ENCODE measurements at places on chromosomes 12 and 14. TPM values are rescaled to one million over a fixed set of nuclear protein-coding genes. Genes with fewer than 3 reads are reported as not detected.

The SENP1 gene
- polyA plus RNA-seq: 14.8 TPM

DNA sequence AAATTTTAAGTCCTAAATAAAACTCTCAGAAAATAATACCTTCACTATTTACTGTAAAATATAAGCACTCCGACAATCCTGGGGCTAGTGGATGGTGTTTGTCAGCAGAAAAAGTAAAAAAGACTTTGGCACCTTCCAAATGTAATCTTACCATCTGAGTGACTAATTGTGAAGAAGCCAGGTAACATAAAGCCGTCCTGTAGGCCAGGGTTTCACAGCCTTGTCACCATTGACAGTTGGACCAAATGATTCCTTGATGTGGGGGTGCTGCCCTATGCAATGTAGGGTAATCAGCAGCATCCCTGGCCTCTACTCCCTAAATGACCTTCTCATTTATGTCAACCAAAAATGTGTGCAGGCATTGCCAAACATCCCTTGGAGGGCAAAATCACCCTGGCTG lies 87.2 kb downstream of the CAPZA3 start:
- DNase-seq: no peak

DNA sequence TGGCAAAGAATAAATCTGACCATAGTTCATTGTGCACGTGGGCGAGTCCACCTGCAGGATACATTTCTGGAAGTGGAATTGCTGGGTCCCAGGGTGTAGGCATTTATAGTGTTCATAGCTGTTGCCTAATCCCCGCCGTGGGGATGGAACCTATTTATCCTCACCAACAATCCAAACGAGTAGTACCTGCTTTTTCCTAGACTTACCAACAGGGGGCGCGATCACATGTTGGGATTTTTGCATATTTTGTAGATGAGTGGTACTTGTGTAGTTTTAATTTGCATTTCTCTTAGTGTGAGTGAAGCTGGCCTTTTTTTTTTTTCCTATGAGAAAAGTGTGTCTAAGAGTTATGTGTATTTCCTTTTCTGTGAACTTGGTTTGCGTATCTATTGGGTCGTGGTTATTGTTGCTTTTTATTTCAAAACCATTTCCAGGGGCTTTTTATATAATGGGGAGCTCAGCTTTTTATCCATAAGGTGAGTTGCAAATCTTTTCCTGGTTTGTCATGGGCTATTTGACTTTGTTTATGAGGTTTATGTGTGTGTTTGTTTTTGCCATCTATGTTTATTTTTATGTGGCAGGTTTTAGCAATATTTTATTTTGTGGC lies 67.2 kb downstream of the CCDC92 start:
- DNase-seq: no peak

GRCh38 chr12:132124766-132125425 lies 19.2 kb downstream of the DDX51 start:
- DNase-seq: no peak

The KERA gene
- 38.1 TPM for polyA plus RNA-seq

The EPYC gene
- polyA plus RNA-seq: not detected

- no peak for DNase-seq
These were observed 11.0 kb downstream of the ZFC3H1 start for GRCh38 chr12:71652656-71653055.

- DNase-seq: no peak
These were observed 160.1 kb downstream of the BRMS1L start for GRCh38 chr14:35986219-35986573.

DNA sequence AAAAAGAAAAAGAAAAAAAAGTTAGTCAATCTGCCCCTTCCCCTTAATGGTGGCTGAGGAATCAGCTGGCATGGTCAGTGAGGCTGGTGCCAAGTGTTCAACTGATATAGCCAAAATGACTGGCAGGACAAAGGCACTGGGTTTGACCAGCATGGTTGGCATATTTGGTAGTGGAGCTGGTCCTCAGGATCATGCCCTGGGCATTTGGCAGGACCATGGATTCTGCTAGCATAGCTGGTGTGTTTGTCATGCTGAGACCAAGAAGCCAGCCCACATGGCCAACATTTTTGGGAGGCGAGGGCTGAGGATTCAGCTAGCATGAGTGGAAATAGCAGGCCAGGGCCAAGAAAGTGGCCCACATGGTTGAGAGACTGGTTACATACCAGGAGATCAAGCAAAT lies 136.5 kb downstream of the FBXL14 start:
- no peak for DNase-seq

- DNase-seq: no peak
These were observed 332.5 kb downstream of the CEP128 start for GRCh38 chr14:80609055-80609454.

DNA sequence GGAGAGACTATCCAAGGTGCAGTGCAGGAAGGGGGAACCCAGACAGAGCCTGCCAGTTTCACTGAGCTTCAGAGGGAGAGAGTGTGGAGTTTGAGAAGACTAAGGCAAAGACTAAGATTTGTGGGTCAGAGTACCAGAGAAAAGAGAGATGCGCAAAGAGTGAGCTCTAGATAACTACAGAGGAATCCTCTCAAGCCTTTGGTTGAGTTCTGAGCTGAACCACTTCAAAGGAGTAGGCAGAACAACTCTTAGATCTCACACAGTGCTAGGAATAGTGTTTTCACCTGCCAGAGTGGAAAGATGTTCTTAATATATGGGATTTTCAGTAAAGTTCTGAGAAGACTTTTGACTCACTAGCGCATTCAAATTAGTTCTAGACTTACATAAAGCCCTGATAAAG lies 10.7 kb upstream of the M6PR start:
- DNase-seq: no peak

- DNase-seq: no peak
These were observed 8.4 kb upstream of the INF2 start for GRCh38 chr14:104680806-104681688.

- DNase-seq: no peak
These were observed 23.5 kb downstream of the OR6C68 start for GRCh38 chr12:55515696-55516095.

- no peak for DNase-seq
These were observed 250.5 kb upstream of the SOX5 start for GRCh38 chr12:24200010-24200409.

- peak; percentile 48 for DNase-seq
These were observed 9.9 kb downstream of the SAV1 start for GRCh38 chr14:50658203-50658602.

- no peak for DNase-seq
These were observed 73.1 kb upstream of the GPR68 start for GRCh38 chr14:91317381-91318308.

DNA sequence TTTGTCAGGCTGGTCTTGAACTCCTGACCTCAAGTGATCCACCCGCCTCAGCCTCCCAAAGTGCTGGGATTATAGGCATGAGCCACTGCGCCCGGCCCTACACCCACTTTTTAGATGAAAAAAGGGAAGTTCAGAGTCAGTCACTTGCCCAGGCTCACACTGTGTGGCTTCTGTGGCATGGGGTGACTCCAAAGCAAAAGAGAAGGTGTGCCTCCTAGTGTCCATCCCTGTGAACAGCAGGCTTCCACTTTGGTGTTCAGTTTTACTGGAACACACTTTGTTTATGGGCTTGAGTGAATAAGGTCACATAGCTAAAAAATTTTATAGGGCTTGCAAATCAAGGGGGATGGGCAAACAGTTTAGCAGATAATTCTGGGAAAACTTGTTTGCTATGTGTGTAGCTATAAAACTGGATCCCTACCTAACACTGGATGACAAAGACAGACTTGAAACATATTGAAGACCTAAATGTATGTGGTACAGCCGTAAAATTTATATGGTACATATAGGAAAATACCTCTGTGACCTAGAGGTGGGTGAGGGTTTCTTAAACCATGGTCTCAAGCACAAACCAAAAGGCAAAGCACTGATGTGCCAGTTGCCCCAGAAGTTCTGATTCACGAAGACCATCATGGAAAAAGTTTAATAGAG lies 54.9 kb downstream of the EID3 start:
- DNase-seq: peak; percentile 14

GRCh38 chr14:93543766-93544165 lies 113.0 kb downstream of the UNC79 start:
- DNase-seq: no peak

DNA sequence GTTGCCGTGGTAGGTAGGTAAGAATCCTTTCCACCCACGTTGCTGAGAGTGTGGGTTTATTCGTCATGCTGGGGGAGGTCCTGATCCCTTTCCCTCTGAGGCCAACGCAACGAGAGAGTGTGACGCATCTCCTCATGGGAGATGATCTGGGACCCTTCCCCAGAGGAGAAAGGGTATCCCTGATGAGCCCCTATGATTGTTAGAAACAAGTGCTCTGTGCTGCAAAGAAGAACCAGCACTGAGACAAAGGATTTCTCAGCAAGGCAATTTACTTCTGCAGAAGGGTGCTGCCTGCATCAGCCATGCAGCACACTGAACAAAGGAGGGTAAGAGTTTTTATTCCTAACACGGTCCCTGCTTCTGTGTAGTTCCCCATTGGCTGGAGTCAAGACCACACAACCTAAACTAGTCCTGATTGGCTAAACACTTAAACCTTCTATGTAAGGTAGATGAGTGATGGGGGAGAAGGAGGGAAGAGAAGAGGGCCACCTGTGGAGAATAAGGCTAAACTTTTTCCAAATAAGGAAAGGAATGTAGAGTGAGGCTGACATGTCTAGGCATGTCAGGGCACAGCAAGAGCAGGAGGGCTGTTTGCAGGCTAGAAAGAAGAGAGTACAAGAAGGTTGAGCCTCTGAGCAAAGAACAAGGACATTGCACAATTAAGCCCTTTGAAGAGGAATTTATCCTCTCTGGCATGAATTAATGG lies 21.3 kb downstream of the CLEC2A start:
- no peak for DNase-seq

The SNRNP35 gene
- polyA plus RNA-seq: 31.8 TPM

GRCh38 chr12:63808631-63809030 lies 28.9 kb downstream of the RXYLT1 start:
- no peak for DNase-seq
